ENCODE measurements at places on chromosomes 3 and 15.

GRCh38 chr3:194375473-194376240 lies 6.1 kb upstream of the LRRC15 start:
- no peak for DNase-seq

- no peak for DNase-seq
Observed at GRCh38 chr15:95170561-95171380, 939.4 kb downstream of the MCTP2 start.

- peak; percentile 70 for DNase-seq
Observed at GRCh38 chr3:37645517-37646380, 215.9 kb upstream of the CTDSPL start.

DNA sequence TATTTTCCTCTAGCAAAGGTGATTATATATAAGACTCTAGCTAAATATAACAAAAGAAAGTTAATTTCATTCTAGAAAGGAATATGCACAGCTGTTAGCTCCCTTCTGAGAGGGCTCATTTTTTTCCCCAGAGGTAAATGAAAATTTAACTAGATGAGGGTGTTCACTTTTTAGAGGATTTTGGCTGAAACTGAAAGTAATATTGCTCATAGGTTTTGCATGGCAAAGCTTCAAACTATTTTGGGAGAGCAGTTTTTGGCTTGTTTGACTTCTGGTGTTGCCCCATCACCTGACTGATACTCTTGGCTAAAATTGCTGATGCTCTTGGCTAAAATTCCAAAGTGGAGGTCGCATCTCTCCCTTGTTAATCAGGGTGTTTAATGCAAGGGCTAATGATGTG lies 311.9 kb downstream of the EDEM1 start:
- no peak for DNase-seq

GRCh38 chr3:171845481-171846284 lies 2.5 kb downstream of the TMEM212 start:
- DNase-seq, result no peak

DNA sequence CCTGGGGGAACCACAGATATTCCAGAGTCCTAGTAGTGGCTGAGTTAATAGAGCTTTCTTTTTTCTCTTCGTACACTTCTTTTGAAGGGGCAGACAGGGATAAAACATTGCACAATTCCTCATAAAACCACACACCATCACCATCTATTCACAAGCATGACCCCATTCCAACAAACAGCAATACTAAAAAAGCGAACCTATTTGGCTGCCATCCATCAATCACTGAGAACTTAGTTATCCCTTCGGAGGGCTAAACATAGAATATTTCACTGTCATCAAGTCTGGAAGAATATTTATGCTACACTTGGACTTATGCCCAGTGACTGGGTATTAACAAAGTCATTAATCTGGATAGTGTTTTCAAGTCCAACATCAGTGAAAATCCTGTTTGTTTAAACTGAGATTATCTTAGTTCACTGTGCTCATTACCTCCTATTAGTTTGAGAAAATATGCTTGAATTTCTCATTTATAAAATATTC lies 80.3 kb upstream of the PRTG start:
- DNase-seq, result no peak

DNA sequence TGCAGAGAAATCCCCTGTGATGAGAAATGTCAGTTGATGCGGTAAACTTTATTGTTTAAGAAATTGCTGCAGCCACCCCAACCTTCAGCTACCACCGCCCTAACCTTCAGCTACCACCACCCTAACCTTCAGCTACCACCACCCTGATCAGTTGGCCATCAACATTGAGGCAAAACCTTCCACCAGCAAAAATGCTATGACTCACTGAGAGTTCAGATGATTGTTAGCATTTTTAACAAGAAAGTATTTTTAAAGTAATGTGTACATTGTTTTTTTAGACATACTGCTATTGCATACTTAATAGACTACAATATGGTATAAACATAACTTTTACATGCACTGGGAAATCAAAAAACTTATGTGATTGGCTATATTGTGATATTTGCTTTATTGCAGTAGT lies 30.0 kb downstream of the U2SURP start:
- DNase-seq, result no peak

GRCh38 chr3:191345334-191345733 lies 15.0 kb upstream of the UTS2B start:
- no peak for DNase-seq

Data from thoracic aorta (tissue), 2 donors.